ENCODE measurements at places on chromosomes 2 and 18. TPM values are rescaled to one million over a fixed set of nuclear protein-coding genes. Genes with fewer than 3 reads are reported as not detected.

- DNase-seq, result peak; percentile 90
Measured at GRCh38 chr2:127049927-127050802, 56.8 kb downstream of the BIN1 start.

GRCh38 chr2:12651641-12652040 lies 65.1 kb upstream of the TRIB2 start:
- DNase-seq, result no peak

The HRH4 gene
- not detected for total RNA-seq

- no peak for DNase-seq
Measured at GRCh38 chr2:160417745-160418397, 75.7 kb downstream of the RBMS1 start.

- DNase-seq, result no peak
Measured at GRCh38 chr2:207035875-207036274, 96.6 kb downstream of the CPO start.

The CRACDL gene
- 10.9 TPM for total RNA-seq

GRCh38 chr2:59076079-59076619 lies 835.0 kb upstream of the FANCL start:
- no peak for DNase-seq

DNA sequence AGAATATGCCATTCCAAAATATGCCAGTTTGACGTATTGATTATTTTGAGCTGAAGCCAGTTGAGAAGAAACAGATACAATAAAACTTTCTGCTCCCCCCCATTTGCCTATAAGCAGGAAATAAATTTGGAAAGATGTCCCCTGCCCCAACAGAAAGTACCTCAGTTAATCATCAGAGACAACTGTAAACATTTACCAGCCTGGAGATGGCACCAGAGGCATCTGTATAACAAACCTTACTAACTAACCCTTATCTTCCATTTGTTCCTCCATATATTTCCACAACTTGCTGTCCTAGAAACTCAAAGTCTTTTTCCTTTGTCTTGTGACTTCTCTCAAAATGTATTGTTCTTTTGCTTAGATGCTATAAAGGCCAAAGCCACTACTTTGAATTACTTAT lies 93.8 kb downstream of the AKAIN1 start:
- DNase-seq, result no peak

The RAMP1 gene
- total RNA-seq, result 19.1 TPM

- no peak for DNase-seq
Measured at GRCh38 chr2:111633643-111634042, 250.3 kb downstream of the ANAPC1 start.

The IL1RN gene
- 120 TPM for total RNA-seq

- no peak for DNase-seq
Measured at GRCh38 chr18:74278058-74278457, 13.7 kb downstream of the CYB5A start.

GRCh38 chr2:3827673-3828575 lies 124.5 kb downstream of the DCDC2C start:
- DNase-seq, result no peak

DNA sequence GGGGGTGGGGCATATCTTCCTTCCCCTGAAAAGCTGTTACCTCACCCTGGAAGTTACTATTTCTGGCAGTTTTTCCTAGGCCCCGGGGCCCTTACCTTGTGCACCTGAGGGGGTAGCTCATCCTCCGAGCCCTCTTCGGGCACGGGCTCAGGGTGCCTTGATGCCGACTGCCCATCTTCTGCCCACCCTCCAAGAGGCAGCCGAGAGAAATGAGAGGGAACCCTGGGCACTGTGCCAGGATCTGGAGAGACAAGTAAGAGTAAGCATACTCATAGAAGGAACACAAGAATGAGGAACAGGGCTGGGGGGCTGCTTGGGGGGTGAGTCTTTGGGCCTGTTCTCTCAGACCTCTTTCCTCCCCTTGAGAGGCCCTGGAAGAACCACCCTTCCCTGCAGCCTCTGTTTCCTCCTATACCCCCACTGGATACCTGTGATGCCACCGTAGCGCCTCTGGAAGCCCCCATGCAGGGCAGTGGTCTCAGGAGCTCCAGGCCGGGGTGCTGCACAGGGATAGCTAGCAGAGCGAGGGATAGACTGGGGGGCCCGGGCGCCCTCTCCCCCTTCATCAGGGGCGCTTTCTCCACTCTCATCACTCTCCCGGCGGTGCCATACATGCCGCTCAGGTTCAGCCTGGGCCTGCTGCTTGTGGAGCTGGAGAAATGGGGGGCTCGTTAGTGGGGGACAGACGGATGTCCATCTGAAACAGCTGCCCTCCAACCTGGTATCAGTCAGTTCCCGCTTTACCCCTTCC lies 2.1 kb upstream of the ABCB6 start:
- no peak for DNase-seq

The DBI gene
- total RNA-seq, result 266 TPM
